Activated naive CD4-positive, alpha-beta T cell treated with anti-CD3 and anti-CD28 coated beads, Interleukin-2, amount 50 U/mL, for 72 hours (primary cell): ENCODE measurements at places on chromosomes 2 and 18.

DNA sequence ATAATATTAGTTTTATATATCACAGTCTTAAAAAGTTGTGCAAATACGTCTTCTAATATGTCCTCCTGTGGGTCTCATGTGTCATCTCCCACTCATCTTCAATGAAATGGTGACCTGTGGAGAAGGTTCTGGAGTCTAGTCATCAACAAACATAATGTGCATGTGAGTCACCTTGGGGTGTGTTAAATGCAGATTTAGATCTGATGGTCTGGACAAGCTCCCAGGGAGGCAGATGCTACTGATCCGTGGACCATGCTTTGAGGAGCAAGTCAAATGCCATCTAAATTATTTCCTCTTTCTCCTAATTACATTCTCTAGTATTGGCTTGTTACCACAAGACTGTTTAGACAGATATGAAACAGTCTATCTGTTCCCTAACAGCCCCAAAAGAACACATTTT lies 210.9 kb downstream of the CD226 start:
- no peak for DNase-seq

DNA sequence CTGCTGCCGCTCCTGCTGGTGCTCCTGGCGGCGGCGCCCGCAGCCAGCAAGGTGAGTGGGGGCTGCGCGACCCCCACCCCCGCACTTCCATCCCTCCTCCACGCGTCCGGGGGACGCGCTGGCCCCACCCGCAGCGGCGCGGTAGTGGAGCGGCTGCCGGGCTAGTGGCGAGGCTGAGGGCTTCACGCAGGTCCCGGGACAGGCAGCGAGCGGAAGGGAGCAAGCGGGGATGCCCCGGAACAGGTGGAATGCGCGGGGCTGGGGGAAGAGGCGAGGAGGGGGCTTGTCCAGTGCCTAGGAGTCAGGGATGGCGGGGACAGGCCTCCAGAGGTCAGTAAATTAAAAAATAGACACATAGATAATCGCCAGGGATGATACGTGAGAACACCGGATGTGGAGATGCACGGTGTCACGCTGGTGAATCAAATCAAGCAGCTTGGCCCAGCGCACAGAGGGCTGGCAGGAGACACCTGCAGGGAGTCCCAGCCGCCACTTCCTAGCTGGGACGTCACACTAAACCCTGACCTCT lies 403 bp downstream of the COL4A3 start:
- DNase-seq: no peak

GRCh38 chr2:14134771-14135170 lies 497.7 kb upstream of the LRATD1 start:
- no peak for DNase-seq

- no peak for DNase-seq
Measured at GRCh38 chr18:33014060-33014796, 241.4 kb upstream of the KLHL14 start.

DNA sequence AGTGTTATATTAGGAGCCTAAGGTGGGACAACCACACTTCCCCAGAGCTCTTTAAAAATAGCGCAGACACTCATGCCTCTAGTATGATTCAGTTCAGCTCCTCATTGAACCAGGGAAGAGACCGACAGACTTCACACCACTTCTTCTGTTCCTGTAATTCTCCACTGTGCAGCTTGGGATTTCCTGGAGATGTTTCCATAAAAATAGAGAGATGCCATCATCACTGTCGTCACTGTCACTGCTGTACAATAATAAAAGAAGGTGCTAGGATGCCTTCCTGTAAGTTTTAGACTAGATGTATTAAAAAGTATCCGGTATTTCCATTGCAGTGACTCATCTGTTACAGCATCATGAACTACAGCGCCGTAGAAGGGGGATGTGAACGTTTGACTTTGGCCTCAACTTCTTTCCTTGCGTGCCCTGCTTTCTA lies 110.9 kb downstream of the FAM210A start:
- no peak for DNase-seq

- no peak for DNase-seq
Measured at GRCh38 chr18:35088921-35089320, 47.7 kb downstream of the MAPRE2 start.

- peak; percentile 77 for DNase-seq
Measured at GRCh38 chr18:11654736-11655605, 34.1 kb upstream of the GNAL start.

DNA sequence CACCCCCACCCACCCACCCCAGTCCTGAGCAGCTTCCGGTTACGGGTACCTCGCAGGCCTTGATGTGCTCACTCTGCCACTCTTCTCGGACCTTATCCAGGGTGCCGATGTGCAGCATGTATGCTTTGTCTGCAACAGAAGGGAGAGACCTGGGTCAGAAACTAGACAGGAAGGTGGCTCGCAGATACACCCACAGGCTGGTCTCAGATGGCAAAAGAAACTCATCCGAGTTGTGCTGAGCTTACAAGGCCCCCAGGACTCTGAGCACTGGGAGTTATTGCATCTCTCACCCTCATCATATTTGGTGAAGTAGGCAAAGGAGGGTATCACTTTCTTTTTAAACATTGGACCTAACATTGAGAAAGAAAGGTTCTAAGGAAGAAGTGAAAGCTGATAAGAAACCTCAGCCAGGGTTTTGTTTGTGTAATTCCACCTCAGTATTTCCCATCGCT lies 30.6 kb upstream of the EPG5 start:
- DNase-seq: no peak

GRCh38 chr2:1350111-1350510 lies 63.2 kb upstream of the TPO start:
- no peak for DNase-seq

DNA sequence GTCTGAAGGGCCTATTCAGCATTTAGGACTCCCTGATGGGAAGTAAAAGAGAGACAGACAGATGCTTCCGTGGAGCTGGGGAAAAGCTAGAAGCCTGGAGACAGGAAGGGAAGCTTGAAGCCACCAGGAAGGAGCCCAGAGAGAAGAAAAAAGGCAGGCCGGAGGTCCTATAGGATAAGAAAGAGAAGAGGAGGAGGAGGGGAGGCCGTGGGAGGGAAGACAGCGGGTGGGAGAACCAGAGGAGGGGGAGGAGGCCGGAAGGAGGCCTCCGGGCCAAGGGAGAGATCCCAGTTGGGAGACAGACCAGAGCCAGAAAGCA lies 107.1 kb upstream of the PKDCC start:
- no peak for DNase-seq

GRCh38 chr2:48851161-48851560 lies 95.6 kb upstream of the LHCGR start:
- no peak for DNase-seq

DNA sequence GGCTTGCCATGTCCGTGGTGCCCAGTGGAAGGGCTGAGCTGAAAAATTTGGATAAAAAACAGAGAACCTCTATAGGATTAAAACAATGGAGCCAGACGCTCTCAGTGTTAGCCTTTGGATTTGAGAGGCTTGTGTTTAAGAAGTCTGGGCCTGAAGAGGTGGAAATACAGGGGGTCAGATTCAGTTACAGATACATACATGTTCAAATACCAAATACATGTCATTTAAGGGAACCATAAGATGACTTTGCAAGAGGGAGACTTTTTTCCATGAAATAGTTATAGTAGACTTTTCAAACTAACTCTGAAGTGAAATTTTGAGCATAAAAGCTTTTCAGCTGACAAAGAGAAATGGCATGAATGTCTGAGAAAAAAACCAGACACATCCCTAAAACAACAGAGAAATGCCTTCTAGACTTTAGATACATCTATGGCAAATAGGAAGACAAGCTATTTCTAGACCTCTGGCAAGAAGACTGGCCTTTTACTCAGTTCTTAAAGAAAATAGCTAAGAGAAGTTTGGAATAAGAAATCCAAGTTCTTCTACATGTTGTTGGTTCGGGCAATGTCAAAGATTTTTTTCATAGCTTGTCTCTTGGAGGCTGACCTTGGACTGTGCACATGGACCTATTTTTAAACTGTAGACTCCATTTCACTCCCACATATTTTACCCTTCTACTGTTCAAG lies 112.9 kb downstream of the LTBP1 start:
- DNase-seq: no peak

- DNase-seq: no peak
Measured at GRCh38 chr2:134079373-134079772, 174.5 kb upstream of the MGAT5 start.

DNA sequence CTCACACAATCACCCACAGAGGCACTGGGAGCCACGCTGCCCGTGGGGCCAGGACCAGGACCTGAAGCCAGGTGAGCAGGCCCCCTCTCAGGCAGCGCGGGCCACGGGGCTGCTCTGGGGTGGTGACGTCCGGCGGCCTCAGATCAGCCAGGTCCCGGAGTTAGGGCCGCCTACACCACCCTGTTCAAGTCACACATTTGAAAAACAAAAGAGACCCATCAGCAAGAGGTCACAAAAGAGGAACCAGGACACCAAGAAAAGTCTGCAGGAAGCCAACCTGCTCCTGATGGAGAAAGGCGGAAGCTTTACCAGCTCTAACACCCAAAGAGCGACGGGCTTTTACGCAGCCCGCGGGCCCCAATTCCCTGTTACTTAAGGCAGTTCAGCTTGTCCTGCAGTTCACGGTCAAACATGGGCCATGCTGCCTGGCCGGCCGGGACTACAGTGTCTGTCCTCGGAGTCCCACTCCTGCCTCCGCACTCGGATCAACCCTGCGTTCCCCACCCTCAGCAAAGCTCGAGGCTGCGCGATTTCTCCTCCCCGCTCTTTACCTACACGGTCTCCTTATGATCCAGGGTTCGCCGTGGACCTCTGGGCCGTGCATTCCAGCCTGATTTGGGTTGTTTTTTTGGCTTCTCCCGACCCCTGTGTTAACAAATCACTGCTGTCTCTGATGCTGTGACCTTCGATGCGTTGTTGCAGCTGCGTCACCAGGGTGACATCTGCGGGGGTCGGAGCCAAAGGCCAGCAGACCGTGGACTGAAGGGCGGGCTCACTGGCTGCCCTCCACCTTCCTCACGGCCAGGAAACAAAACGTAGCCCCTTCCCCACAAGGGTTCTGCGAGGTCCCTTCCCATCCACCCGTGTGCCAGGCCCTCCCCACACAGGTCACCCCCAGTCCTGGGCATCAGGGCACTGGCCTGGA lies 31.0 kb downstream of the SNORC start:
- DNase-seq: no peak
